MCF 10A (cell line): ENCODE measurements at places on chromosomes 11 and 22. TPM values are rescaled to one million over a fixed set of nuclear protein-coding genes. Genes with fewer than 3 reads are reported as not detected.

DNA sequence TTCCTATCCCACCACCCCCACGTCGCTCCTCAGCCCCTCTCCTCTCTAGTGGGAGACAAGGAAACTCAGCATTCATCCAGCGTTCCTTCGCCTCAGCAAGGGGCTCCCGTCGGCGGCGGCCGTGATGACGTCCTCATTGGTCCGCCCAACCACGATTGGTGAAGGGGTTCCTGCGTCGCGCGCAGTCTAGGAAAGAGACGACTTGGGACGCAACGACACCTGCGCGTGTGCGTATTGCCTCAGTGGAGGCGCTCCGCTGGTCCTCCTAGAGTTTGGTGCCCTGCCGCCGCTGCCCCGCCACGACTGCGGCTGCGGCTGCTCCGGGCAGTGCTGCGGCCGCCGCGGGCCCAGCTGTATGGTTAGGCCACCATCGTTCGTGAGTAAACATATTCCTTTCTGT, 56.6 kb downstream of the CCDC81 start:
- no peak overlapping the region for H3K27ac ChIP-seq
- H3K4me3 ChIP-seq, result no peak overlapping the region
- H3K4me1 ChIP-seq, result no peaks in the 10 kb centered on the region
- no peaks in the 10 kb centered on the region for H3K36me3 ChIP-seq
- DNase-seq, result no peak
- H3K27me3 ChIP-seq, result no peaks in the 10 kb centered on the region

GRCh38 chr11:88295028-88295427, 42.5 kb downstream of the CTSC start:
- H3K4me1 ChIP-seq, result peaks cover 5% of the 10 kb centered on the region
- no peak overlapping the region for H3K27ac ChIP-seq
- peaks cover 28% of the 10 kb centered on the region for H3K36me3 ChIP-seq

GRCh38 chr11:134347441-134347840, 15.7 kb downstream of the GLB1L2 start:
- no peaks in the 10 kb centered on the region for H3K27me3 ChIP-seq
- no peak overlapping the region for H3K27ac ChIP-seq
- no peaks in the 10 kb centered on the region for H3K36me3 ChIP-seq
- no peaks in the 10 kb centered on the region for H3K4me1 ChIP-seq
- H3K4me3 ChIP-seq, result no peak overlapping the region

- no peaks in the 10 kb centered on the region for H3K36me3 ChIP-seq
- H3K27ac ChIP-seq, result peak overlapping the region; percentile 71
- DNase-seq, result no peak
- no peaks in the 10 kb centered on the region for H3K27me3 ChIP-seq
Measured at GRCh38 chr11:19617696-19618523, 94.7 kb upstream of the NAV2 start.

DNA sequence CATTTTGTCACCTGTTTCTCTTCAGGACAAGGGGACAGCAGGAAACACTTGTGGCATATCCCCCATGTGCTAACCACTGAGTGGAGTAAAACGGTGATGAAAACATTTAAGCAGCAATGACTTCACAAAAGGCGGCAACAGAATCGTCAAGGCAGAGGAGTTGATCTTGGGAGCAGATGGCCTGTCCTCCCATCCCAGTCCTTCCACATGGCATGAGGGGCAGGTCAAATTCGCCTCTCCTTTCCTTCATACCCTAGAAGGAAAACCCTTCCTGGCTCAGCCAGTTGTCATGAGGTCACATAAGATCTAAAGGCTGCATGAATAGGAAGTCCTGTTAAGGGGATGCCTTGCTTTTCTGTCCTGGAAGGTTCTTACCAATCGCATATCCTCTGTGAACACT, 169.1 kb downstream of the MAML2 start:
- no peak overlapping the region for H3K4me3 ChIP-seq
- H3K27me3 ChIP-seq, result no peaks in the 10 kb centered on the region
- no peak for DNase-seq
- H3K4me1 ChIP-seq, result peaks cover 14% of the 10 kb centered on the region

Gene HEPHL1
- not detected in 2 replicates for total RNA-seq

GRCh38 chr11:133107763-133108162, 424.5 kb downstream of the OPCML start:
- no peaks in the 10 kb centered on the region for H3K4me1 ChIP-seq
- H3K36me3 ChIP-seq, result no peaks in the 10 kb centered on the region
- H3K27me3 ChIP-seq, result no peaks in the 10 kb centered on the region

- H3K27me3 ChIP-seq, result no peaks in the 10 kb centered on the region
- no peak overlapping the region for H3K27ac ChIP-seq
- DNase-seq, result no peak
- H3K36me3 ChIP-seq, result no peaks in the 10 kb centered on the region
- H3K4me3 ChIP-seq, result no peak overlapping the region
- peaks cover 5% of the 10 kb centered on the region for H3K4me1 ChIP-seq
Measured at GRCh38 chr11:39425226-39425625, 2034.2 kb downstream of the LRRC4C start.

DNA sequence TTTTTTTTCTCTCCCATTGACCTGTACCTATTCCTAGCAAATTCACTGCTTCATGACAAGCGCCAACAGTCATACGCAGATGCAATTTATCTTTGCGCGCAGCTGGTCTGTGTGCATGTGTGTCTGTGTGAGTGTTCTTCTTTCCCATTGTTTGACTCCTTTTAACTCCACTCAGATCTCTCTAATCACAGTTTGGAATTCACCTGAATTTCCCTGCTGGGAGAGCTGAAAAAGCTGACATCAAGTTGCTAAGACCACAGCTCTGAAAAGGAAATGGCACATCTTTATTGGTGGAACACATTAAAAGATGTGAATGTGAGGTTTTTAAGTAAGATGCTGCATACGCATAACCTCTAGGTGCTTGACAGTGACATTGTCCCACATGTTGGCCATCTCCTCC, 187.4 kb upstream of the MTMR2 start:
- H3K27ac ChIP-seq, result no peak overlapping the region
- no peak overlapping the region for H3K4me3 ChIP-seq
- peaks cover 22% of the 10 kb centered on the region for H3K4me1 ChIP-seq
- no peaks in the 10 kb centered on the region for H3K36me3 ChIP-seq

Gene KDM4F
- total RNA-seq, result not detected in 2 replicates

GRCh38 chr11:105824457-105825013, 197.5 kb downstream of the MSANTD4 start:
- no peak for DNase-seq
- H3K4me1 ChIP-seq, result no peaks in the 10 kb centered on the region
- H3K27ac ChIP-seq, result no peak overlapping the region

- H3K27me3 ChIP-seq, result no peaks in the 10 kb centered on the region
- no peak for DNase-seq
- H3K36me3 ChIP-seq, result peaks cover 7% of the 10 kb centered on the region
- peak overlapping the region; percentile 91 for H3K27ac ChIP-seq
- H3K4me3 ChIP-seq, result peak overlapping the region; percentile 95
Measured at GRCh38 chr11:7019500-7020182, 505 bp downstream of the ZNF214 start.

Gene CRYBB1
- total RNA-seq, result not detected in 2 replicates

Gene FOLR1
- 0.40 TPM in 1 of 2 replicates, not detected in the other for total RNA-seq

GRCh38 chr11:32366666-32367065, 68.7 kb downstream of the WT1 start:
- H3K27me3 ChIP-seq, result peaks cover 13% of the 10 kb centered on the region
- no peaks in the 10 kb centered on the region for H3K4me1 ChIP-seq
- peaks cover 6% of the 10 kb centered on the region for H3K36me3 ChIP-seq
- H3K4me3 ChIP-seq, result no peak overlapping the region
- no peak for DNase-seq

Gene RASL10A
- 0.52 and 0.82 TPM in 2 replicates for total RNA-seq

- no peak overlapping the region for H3K27ac ChIP-seq
- no peaks in the 10 kb centered on the region for H3K4me1 ChIP-seq
- H3K36me3 ChIP-seq, result no peaks in the 10 kb centered on the region
- H3K27me3 ChIP-seq, result peaks cover 12% of the 10 kb centered on the region
Measured at GRCh38 chr11:75583718-75584658, 21.9 kb downstream of the SERPINH1 start.

Gene MFNG
- 0.56 and 1.2 TPM in 2 replicates for total RNA-seq

Gene KRTAP5-2
- not detected in 2 replicates for total RNA-seq

GRCh38 chr11:133803026-133803425, 42.3 kb downstream of the SPATA19 start:
- no peak overlapping the region for H3K27ac ChIP-seq
- H3K4me1 ChIP-seq, result no peaks in the 10 kb centered on the region
- H3K27me3 ChIP-seq, result no peaks in the 10 kb centered on the region
- H3K4me3 ChIP-seq, result no peak overlapping the region
- DNase-seq, result no peak
- no peaks in the 10 kb centered on the region for H3K36me3 ChIP-seq

Gene OR8G1
- total RNA-seq, result not detected in 2 replicates

DNA sequence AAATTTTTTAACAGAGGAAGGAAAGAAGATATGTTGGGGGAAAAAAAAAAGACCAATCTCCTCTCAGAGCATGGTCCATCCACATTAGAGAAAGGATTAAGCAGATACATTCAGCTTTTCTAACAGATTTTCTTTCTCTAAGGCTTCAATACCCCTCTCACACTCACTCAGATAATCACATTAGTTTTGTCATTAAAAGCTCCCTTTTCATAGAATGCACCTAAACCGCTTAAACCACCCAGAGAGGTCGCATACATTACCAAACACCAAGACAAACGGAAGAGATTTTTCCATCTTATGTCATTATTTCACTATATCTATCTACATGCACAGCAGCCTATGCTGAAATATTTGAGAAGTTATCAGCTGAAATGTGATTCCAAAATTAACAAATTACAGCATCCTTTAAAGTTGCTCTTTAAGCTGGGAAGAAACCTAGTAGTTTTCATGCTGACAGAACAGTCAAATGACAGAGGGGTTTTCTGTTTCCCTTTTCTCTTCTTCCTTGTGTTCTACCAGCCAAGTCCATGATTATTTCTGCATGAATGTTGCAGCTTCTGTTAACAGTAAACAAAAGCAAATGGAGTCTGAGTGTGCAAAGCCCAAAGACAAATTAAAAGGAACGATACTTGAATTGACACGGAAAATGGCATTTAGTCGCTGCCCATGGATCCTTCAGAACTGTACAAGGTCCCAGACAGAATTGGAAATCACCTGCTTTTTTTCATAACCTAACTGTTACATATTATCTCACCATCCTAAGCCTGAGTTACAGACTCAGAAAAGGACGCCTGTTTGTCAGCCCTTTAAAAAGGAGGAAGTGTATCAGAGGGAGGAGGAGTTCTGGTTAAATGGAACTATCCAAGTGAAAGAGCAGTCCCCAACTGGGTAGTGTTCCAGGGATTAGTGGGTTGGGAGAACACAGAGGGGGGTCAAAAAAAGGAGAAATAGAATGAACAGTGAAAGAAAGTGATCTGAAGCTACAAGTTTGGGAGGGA, 54.6 kb downstream of the PRCP start:
- H3K4me1 ChIP-seq, result peaks cover 5% of the 10 kb centered on the region
- H3K27me3 ChIP-seq, result no peaks in the 10 kb centered on the region
- no peak overlapping the region for H3K4me3 ChIP-seq
- no peaks in the 10 kb centered on the region for H3K36me3 ChIP-seq
- peak overlapping the region; percentile 63 for H3K27ac ChIP-seq
- no peak for DNase-seq
